ENCODE measurements at places on chromosomes 7 and 10.

- no peak for DNase-seq
Measured at GRCh38 chr7:66055321-66055956, 20.2 kb upstream of the ASL start.

GRCh38 chr7:102424129-102424551 is 9.2 kb upstream of the ORAI2 start:
- DNase-seq: no peak

DNA sequence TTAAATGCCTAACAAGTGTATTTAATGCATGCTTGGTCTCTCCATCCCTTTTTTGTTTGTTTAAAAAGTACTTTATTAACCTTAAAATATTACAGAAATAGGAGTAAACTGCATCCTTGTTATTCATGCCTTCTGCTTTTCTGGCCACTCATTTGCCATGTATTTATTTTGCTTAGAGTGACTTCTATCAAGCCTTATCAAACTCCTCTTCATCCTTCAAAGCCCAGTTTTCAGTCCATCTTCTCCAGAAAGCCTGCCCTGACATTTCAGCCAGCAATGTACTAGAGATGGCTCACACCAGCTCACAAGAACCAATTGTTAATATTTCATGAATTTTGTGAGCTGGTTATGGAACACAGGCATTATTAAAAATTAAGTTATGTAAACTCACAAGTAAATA is 82.8 kb downstream of the NHLRC2 start:
- no peak for DNase-seq

GRCh38 chr10:70440296-70441160 is 953 bp downstream of the NODAL start:
- peak; percentile 5 for DNase-seq

- no peak for DNase-seq
Measured at GRCh38 chr10:125990974-125991373, 94.6 kb downstream of the FANK1 start.

DNA sequence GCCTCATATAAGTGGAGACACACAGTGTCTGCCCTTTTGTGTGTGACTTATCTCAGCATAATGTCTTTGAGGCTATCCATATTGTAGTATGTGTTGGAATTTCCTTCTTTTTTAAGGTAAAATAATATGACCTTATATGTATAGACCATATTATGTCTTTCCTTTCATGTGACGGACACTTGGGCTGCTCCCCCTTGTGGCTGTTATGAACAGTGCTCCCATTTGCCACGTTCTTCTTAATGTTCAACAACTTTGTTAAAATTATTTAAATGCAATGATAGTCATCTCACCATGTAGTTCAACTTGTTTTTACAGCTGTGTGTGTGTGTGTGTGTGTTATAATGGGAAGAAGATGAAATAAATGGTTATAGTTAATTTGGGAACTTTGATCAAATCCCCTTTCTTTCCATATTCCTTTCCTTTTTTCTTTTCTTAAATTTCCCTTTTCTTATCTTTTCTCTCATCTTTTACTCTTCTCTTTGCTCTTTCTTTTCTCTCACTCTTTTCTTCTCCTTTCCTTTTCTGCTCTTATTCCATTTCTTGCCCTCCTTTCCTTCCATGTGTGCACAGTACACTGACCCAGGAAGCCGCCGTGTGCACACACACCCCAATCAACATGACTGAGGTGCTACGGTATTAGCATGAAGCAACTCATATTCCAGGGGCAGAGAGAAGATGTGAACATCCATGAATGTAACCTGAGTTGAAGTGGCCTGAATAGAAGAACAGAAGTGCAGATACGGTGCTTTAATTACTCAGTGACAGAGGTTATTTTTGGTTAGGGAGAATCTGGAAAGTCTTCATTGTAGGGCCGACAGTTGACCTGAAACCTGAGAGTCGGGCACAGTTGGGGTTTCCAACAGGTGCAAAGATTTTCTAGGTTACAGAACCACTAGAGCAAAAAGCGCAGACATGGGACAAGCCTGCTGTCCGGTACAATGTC is 596.6 kb downstream of the SDK1 start:
- DNase-seq: no peak

GRCh38 chr7:103121641-103122040 is 27.3 kb downstream of the NAPEPLD start:
- DNase-seq: no peak

Measured in hippocampal formation (tissue), 2 donors.